ENCODE measurements at places on chromosomes 11 and 22. TPM values are rescaled to one million over a fixed set of nuclear protein-coding genes. Genes with fewer than 3 reads are reported as not detected.

NPAS4 gene
- 0.21 TPM for total RNA-seq

OR5B21 gene
- 2.9 TPM for total RNA-seq

TTLL12 gene
- total RNA-seq, result 84.8 TPM

TH gene
- not detected for total RNA-seq

ARHGAP8 gene
- total RNA-seq, result not detected

SMIM38 gene
- 4.7 TPM for total RNA-seq

TTC38 gene
- 18.0 TPM for total RNA-seq

KDM4E gene
- not detected for total RNA-seq

UVRAG gene
- 14.1 TPM for total RNA-seq

ADM2 gene
- total RNA-seq, result 1.3 TPM

HDAC10 gene
- 66.4 TPM for total RNA-seq

MMP1 gene
- not detected for total RNA-seq

IMMP1L gene
- 16.4 TPM for total RNA-seq

All from activated T-helper 17 cell treated with anti-CD3 and anti-CD28 coated beads, Interleukin-2, amount 50 U/mL, for 72 hours (primary cell).